Inflammatory macrophage (primary cell): ENCODE measurements at places on chromosomes 3 and 15.

GRCh38 chr3:165457096-165457495, 260.9 kb upstream of the SLITRK3 start:
- no peak for DNase-seq

DNA sequence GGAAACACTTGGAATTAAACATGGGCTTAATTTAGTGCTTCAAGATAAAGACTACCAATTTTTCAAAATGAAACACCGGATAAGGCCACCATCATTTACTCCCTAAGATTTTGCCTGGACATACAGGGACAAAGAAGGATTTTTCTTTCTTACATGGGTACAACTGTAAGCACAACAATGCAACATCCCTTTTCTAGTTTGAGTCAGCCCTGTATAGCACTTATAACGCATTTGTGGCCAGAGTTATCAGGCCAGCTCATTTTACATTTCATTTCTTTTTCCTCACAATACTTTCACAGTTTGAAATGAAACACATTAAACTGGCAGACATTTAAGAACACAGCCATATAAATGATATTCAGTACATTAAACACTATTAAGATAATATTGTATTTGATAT, 9.8 kb upstream of the SUCNR1 start:
- no peak for DNase-seq

DNA sequence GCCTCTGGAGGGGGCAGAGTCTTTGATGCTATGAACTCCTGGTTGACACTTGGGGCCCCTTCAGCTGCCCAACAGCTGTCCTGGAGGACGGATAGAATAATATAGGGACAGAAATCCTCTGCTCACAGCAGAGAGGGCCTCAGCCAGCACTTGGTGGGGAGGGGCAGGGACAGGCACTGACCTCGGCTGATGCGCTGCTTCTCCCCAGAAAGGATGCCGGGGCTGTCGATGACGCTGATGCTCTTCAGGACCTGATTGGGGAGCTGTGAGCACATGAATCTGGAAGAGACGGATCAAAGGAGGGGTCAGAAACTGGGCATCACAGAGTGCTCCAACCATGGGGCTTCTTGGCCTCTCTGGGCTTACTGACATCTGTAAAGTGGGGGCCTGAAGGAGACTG, 29.5 kb downstream of the EHD4 start:
- DNase-seq: no peak

DNA sequence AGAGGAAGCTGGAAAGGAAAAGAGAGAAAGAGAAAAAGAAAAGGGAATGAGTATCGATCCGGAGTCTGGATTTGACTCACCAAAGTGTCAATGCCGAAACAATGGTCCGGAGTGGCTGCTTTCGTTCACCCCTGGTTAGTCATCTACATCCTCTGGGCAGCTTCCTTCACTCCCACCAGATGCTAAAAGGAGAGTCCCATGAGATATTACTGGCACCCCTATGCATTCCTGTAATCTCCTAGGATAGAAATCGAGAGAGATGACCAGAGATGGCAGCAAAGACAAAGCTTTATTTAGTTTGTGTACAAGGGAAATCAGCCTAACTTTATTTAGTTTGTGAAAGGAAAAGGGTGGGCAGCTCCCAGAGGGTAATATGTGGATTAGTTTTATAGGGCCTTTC, 622.2 kb downstream of the ZPLD1 start:
- no peak for DNase-seq

DNA sequence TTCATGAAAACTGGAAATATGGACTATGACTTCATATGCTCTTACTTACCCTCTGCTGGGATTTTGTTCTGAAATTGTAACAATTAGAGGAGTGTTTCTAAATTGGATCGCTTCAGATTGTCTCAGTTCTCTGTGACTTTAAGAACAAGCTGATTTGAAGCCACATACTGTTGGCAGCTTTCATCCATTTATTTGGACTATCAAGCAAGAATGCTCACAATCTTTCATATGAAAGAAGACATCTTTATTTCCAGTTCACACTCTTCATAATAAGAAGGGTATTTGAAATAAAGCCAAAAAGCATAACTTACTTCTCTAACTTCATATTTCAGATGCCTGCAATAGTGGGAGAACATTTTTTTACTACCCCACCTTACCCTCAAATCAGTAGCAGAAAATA, 491.6 kb upstream of the TPRG1 start:
- no peak for DNase-seq

DNA sequence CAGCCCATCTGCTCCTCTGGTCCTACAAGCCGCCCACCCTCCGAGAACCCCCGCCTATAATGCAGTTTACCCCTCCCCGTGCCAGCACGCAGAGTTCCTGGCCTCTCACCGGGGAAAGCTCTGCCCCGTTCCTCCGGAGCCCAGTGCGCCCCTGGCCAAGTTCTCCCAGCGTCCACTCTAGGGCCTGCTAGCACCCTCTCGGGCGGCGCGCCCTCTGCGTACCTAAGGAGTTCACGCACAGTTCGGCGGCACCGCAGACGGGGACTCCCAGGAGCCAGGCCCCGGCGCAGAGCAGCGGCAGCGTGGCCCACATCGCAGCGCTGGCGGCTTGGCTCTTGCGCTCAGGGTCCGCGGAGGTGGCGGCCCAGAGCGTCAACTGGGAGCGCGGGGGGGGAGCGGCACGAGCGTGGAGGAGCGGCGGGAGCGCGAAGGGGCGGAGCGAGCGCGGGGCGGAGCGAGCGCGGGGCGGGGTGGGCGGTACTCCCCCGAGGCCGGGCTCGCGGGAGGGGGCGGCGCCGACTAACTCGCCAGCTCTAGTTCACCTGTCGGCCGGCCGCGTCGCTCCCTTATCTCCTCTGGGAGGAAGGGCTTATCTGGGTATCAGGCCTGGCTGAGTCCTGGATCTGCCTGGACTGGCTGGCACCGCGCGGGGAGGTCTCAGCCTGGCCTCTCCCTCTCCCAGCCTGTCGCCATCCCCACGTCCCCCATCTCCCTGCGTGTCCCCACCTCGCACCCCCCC, at the start of gene CTSH:
TSS of gene CTSH (minus strand) at position 378 of the 739 bp plus-strand sequence. CDS start at position 313, 65 bp downstream.
- DNase-seq: peak; percentile 72

- DNase-seq: no peak
Measured at GRCh38 chr3:128430301-128430700, 36.4 kb downstream of the DNAJB8 start.

- DNase-seq: no peak
Measured at GRCh38 chr3:107285197-107285596, 92.0 kb upstream of the CCDC54 start.

DNA sequence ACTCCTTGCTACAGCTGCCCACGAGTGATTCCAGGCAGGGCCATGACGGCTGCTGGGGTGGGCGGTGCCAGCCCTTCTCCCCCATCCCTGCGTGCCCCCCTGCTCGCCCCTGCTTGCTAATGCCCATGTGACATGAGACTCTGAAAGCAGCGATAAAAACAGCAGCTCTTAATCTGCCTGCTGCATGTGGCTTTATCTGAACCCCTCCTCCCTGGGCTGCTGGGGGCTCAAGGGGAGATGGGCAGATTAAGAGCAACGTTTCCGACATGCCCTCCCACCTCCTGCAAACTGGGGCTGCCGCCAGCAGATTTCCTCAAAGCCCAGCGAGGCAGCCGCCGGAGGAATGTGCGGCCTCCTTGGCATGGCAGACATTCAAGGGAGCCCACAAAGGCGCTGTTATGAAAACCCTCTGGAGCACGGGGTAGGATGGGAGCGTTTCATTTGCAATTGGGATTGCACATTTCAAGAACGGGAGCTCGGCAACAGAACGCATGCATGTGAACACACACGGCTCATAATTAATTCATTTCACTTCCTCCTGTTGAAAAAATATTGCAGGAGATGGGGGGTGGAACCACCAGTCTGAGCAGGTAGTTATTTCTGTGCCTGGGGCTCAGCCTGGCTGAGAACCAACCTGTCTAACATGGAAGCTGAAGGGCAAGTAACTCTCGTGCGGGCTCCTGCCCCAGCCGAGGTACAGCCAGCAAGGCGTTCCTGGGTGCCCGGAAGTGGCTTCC, 504.2 kb upstream of the PROK2 start:
- peak; percentile 38 for DNase-seq

GRCh38 chr15:48632651-48633050, 12.9 kb downstream of the FBN1 start:
- no peak for DNase-seq
